EH (cell line): ENCODE measurements at places on chromosomes 7 and 10.

- peak; percentile 66 for DNase-seq
Measured at GRCh38 chr7:142808802-142809583, 38.2 kb downstream of the PRSS2 start.

DNA sequence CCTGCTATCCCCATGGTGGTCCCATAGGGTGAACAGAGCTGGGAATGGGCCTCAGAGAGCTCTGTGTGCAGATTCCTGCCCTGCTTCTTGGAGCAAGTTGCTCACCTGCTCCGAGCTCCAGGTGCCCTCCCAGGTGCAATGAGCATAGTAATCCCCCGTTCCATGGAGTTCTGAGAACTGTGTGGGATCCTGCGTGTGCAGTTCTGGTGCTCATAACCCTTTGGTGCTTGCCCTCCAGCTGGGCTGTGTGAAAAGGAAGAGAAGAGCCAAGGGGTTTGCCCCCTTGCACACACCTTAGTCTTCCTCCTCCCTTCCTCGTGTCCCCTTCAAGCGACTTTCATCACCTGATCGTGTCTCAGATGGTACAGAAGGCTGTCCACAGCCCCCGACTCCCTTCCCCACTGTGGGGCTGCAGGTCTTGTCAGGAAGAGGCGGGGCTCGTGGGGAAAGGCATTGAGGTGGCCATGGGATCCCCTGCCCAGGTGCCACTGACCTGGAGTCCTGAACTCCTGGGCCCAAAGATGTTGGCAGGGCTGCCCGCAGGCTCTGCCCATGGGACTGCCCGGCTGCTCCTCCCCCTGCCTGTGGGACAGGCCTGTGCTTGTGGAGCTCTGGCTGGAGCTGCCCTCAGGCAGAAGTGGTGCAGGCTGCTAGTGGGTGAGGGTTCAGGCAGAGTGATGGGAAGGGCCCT is 21.9 kb upstream of the ZNF488 start:
- DNase-seq = no peak

GRCh38 chr10:55476129-55476528 is 675.1 kb upstream of the PCDH15 start:
- no peak for DNase-seq

- peak; percentile 15 for DNase-seq
Measured at GRCh38 chr7:155119801-155120382, 49.8 kb downstream of the HTR5A start.

DNA sequence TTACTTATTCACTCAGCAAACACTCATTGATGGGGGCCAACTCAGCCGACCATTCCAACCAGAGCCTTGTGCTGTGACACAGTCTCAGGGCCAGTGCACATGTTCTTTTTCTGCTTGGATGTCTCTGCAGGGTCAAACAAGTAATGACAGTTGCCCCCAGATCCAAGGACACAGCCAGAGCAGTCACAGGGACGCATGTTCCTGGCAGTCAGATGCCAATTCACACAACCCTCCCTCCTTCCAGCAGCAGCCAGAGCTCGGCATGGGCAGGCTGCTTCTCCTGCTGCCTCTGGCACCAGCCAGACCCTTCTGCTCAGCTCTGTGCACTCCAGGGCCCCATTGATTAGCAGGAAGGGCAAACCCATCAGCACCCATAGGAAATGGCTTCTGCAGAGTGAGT is 20.3 kb downstream of the DRGX start:
- no peak for DNase-seq

- peak; percentile 33 for DNase-seq
Measured at GRCh38 chr10:102639537-102639936, 4.7 kb upstream of the TRIM8 start.

DNA sequence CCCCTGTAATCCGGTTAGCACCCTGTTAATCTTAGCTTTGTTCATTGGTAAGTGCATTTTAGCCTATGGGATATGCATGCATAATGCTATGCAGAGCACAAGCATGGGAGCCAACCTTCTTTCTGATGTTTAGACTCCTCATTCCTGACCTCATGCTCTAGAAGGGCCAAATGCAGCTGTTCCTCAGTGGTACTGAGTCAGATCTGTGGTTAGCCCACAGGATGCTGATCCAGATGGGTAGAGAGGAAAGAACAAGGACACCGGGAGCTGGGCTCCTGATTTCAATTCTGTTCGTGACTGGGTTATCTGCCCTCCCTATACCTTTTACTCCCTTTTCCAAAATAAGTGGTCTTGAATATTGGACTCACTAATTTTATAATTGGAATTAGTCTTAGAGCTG is 31.7 kb upstream of the C10orf90 start:
- DNase-seq = no peak

DNA sequence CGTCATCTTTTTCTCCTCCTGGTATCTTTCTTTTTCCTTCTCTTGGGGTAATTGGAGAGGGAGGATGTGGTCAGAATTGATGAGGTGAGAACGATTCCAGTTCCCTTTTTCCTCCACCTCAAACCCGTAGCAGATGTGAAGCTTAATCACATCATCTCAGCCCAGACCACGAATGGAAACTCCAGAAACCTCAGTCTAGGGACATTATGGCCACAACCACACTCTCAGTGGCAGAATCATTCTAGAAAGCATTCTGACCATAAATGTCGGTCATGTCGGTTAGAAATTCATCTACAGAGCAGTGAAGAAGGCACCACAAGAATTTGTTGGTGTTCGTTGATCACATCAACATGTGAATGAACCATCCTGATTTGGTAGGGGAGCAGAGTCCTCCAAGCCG is 78.7 kb downstream of the GATA3 start:
- DNase-seq = no peak

DNA sequence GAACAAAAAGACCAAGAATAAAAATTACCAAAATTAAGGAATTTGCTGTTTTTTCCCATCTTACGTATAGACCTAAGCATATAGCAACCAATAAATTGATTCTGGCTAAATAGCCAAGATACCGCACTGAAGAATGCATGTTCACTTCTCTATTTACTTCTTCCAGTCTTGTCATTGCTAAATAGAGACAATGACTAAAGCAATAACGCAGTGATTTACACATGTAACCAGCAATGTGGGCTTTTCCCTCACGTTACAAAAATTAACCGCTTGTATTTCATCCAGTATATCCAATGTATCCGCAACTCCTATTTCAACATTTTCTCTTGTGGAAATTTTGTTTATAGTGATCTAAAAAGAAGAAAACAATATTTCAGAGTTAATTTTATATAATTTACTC is 5.6 kb downstream of the TMEM168 start:
- no peak for DNase-seq
